ENCODE measurements at places on chromosomes 2 and 18. TPM values are rescaled to one million over a fixed set of nuclear protein-coding genes. Genes with fewer than 3 reads are reported as not detected.
A peak's percentile ranks its signal among the peaks of the same experiment; 100 is the strongest.

DNA sequence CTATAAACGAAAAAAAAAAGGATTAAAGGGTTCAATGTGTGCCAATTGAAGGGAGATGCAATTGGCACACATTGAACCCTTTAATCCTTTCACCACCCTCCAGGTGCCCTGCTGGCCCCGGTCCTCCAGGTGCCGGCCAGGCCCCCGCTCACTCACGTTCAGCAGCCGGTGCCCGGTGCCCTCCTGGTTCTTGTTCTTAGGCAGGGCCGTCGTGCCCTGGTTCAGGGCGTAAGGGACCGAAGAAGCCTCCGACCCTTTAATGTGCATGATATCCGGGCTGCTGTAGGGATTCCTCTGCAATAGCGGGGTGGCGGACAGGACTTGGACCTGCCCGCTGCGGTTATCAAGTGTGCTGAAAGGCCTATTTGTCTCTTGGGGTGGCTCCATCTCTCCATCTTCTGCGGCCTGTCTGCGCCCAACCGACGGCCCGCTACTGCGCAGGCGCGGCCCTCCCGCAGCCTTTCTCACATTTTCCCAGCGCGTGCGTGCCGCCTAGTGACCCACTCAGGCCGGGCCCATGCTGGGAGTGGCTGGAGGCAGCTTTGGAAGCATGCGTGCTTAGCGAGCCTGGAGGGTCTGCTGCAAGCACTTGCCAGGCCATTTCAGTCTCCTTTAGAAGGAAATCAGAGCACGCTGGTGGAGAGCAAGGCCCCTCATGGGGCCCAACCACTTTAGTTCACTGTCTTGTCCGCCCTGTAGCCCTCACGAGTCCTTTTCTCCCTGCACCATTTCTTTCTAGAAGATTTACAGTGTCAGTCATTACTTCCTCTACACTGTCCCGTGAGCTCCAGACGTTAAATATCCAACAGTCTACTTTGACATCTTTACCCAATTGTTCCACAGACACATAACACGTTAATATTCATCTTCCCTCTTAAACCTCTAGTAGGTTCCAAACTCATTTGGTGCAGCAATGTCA is 24.3 kb downstream of the TMEM237 start:
- peak; percentile 27 for DNase-seq

- no peak for DNase-seq
These were observed 37.2 kb downstream of the AGPS start for GRCh38 chr2:177429688-177430325.

GRCh38 chr2:20618468-20618885 is 32.4 kb downstream of the HS1BP3 start:
- no peak for DNase-seq

- DNase-seq, result no peak
These were observed 55.8 kb downstream of the DOCK10 start for GRCh38 chr2:224986477-224986876.

GRCh38 chr2:240327566-240327965 is 107.9 kb upstream of the GPC1 start:
- DNase-seq, result no peak

DNA sequence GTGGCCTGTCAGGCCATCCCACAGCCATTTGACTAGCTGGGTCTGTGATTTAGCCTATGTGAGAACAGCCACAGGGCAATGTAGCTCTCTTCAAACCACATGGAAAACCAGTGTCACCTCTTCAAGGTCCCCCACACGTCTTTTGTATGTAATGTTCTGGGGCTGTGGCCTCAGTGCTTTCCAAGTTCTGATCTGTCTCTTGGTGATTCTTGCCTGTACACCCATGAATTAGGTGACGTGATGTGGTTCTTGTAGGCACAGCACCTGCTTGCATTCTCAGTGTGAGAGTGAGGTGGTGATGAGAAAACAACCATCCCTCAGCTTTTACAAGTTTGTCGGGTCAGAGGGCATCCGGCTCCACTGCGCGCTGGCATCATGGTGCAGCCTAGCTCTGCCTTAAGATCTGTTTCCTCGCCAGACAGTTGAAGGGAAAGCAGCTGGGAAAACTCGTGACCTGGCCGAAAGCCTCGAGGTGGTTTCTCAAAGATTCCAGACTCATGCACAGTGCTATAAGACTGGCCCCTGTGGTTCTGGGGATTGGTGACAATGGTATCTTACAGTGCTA is 125.8 kb downstream of the TANC1 start:
- DNase-seq, result no peak

DNA sequence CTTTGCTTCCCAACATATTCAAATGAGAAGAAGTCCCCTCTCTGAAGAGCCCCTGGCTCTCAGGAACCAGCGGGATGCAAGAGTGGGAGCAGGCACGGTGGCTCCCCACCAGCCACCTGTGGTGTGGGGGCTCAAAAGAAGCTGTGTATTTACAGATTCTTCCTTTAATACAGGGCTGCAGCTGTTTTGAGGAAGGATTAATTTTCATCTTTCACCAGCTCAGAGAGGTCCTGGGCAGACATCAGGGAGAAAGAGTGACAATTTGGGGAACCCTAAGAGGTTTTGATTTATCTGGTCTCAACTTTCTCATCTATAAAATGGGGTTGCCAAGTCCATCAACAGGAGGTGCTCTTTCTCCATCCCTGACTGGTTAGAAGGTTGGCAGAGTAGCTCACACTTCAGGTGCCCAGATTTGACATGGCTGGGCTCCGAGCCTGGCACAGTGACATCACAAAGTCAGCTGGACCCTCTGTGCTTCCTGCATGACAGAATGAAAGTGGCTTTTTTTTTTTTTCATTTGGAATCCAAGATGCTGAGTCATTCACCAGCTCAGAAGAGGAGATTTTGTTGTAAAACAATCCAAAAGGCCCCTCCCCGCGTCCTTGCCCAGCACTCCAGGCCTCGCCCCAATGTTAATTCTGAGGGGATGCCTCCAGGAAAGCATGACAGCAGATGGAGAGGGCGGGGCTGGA is 15.5 kb upstream of the SIX2 start:
- DNase-seq, result no peak

- DNase-seq, result no peak
These were observed 91.1 kb downstream of the EML6 start for GRCh38 chr2:54814389-54815147.

DNA sequence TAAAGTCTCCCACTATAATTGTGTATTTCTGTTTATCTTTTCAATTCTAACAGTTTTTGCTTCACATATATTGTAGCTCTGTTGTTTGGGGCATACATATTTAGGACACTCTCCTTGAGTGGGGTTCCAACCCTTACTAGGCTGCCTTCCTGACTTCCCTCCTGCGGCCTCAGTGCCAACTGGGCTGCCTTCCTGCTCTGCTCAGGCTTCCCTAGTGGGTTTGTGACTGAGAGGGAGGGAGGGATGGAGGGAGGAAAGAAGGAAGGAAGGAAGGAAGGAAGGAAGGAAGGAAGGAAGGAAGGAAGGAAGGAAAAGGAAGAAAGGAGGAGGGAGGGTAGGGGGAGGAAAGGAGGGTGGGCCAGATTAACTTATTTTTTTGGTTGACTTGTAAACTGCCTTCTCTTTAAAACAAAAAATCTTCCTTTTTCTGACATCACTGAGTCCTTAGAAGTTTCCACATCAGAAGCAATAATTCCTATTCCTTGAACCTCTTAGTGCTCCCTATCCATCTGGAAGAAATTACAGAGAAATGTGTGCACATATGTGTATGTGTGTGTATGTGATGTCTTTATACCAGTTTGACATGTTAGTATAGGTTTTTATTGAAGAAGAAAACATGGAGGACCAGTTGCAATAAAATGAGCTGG is 145.4 kb upstream of the PGAP1 start:
- DNase-seq, result no peak

- no peak for DNase-seq
These were observed 571 bp downstream of the EEF1B2 start for GRCh38 chr2:206160125-206160806.

Gene EVX2
- not detected for total RNA-seq

Gene PPP1R1C
- not detected for total RNA-seq

Gene CYP27C1
- total RNA-seq, result not detected
